ENCODE measurements at places on chromosomes 2 and 18. TPM values are rescaled to one million over a fixed set of nuclear protein-coding genes. Genes with fewer than 3 reads are reported as not detected.

Gene SERPINE2
- 19.6 TPM for total RNA-seq

Gene CGREF1
- 3.0 TPM for total RNA-seq

Gene ZSWIM2
- total RNA-seq, result 0.39 TPM

Gene NEURL3
- total RNA-seq, result not detected
